ENCODE measurements at places on chromosomes 16 and 17. TPM values are rescaled to one million over a fixed set of nuclear protein-coding genes. Genes with fewer than 3 reads are reported as not detected.
A peak's percentile ranks its signal among the peaks of the same experiment; 100 is the strongest.

The PRSS22 gene
- 16.9 TPM for total RNA-seq

The HSD17B2 gene
- 63.7 TPM for total RNA-seq

The SYNRG gene
- 4.7 TPM for total RNA-seq

The ENO3 gene
- total RNA-seq: 0.51 TPM

The CXCL16 gene
- 12.7 TPM for total RNA-seq

The ALOX12B gene
- 2.0 TPM for total RNA-seq

The CLEC16A gene
- total RNA-seq: 13.8 TPM

The MT1F gene
- 1.6 TPM for total RNA-seq

The PMP22 gene
- total RNA-seq: 2.6 TPM

DNA sequence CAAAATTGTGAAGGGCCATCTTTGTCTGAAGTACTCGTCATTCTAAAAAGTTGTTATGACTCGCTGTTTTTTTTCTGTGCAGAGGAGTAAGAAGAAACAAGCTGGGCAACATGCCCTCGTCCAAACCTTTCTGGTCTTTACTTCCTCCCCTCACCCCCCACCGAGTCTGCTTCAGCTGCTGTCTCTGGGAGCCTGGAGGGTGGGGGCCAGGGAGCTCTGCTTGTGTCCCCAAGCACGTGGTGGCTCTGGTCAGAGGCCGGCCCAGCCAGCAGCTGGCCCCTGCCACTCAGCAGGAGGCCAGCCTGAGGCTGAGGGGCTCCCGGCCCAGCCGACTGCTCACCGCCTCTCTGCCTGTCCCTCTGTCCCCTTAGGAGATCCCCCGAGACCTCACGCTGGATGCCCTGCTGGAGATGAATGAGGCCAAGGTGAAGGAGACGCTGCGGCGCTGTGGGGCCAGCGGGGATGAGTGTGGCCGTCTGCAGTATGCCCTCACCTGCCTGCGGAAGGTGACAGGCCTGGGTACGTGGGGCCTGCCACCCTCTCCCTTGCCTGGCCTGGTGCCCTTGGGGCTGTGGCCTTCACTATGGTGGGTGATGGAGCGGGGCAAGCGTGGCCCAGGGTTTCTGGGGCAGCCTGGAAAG, 53.7 kb upstream of the LGALS9 start:
- DNase-seq: peak; percentile 24

DNA sequence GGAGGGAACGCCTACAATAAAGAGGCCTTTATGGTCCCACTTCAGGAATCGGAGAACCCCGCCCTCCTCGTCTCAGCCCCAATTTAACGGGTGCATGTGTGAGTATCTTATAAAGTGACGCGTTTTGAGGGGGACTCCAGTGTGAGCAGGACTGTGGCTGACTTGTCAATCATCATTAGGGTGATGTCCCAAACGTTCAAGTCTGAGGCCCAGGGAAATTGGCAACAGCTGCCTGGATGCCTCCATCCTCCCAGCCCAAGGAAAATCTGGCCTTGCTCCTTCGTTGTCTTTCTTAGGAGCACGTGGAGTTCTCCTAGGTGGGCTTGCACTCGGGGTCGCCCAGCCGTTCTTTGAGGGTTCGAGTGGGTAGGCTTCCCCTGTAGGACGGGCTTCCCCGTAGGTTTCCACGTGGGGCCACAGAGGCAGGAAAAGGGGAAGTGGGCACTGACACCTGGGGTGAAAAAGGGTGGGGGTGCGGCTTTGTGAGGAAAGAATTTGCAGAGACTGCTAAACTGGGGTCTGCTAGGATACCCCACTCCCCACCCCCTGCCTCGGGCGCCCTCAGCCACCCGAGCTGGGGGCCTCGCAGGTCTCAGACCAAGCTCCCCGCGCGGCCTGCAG, 561 bp upstream of the HERPUD1 start:
- DNase-seq: no peak

DNA sequence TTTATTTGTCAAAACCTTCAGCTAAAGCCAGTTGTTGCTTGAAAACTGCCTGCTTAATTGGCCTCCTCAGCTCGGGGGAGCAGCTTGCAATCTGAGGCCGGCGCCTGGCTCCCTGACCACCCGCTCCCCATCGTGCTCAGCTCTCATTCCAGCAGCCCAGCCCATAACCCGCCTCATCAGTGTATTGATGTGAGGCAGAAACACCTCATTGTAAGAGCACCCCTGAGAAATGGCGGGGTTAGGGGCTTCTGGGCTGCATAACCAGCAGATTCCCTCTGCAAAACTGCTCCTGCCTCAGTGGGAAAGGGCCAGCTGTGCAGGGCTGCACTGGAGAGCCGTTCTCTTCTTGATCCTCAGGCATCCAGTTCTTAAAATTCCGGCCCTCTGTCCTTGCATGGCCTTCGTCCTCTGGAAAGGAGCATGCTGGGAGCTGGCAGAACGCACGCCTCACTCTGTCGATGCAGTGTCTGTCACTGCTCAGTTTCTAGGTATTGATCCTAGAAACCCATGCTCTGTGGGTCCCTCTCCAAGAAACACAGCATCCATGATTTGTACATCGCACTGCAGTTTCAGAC, 113.8 kb upstream of the CHMP6 start:
- DNase-seq: no peak

DNA sequence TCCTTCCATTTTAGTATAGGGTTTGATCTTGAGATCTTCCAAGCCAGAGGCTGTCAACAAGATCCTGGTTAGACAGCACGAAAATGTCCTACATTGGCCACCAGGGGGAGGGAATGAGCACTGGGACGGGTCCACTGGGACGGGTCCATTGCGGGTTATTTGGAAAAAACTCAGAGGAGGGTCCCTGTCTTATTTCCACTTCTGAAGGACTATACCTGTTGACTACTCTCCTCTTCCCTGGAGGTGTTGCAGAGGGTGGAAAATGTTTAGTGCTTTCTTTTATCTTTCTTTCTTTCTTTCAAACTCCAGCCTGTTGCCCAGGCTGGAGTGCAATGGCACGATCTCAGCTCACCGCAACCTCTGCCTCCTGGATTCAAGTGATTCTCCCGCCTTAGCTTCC, 2.5 kb downstream of the TTLL6 start:
- DNase-seq: no peak

- DNase-seq: peak; percentile 94
Measured at GRCh38 chr17:50027881-50028735, 27.8 kb upstream of the ITGA3 start.

DNA sequence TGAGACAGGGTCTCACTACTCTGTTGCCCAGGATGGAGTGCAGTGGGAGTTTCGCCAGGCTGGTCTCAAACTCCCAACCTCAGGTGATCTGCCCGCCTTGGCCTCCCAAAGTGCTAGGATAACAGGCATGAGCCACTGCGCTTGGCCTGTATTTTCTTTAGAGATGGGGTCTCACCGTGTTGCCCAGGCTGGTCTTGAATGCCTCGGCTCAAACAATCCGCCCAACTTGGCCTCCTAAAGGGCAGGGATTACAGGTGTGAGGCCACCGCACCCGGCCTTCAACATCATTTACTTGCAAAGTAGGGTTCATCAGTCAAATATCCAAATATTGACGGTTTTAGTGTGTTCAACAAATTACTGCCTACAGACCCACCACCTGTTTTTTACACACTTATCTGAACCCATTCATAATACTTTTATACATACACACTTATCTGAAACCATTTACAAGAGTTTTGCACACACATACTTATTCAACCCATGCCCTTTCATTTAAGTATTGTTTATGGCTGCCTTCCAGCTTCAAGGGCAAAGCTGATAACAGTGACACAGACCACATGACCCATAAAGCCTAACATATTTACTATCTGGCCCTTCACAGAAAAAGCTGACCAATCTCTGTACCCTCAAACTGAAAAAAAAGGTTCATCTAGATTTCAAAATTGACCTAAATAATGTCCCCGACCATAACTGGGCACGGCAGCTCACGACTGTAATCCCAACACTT, 11.9 kb downstream of the TMEM170A start:
- no peak for DNase-seq

DNA sequence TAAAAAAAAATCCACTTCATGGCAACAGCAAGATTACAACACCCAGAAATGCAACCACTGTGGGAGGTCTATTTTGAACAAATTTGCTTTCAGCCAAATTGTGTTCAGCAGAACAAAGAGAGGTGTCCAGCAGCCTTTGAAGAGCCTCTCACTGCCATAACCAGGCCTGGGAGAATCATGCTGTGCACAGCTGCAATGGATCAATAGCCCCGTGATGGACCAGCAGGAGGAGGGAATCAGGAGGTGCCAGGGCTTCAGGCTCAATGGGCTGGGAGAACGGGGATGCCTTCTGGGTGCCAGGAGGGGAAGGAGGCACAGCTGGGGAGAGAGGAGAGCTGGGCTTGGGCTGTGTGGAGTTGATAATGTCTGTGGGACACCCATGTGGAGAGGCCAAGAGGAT, 366.2 kb upstream of the EEF2KMT start:
- no peak for DNase-seq

GRCh38 chr17:45048795-45049563, 2.5 kb downstream of the DCAKD start:
- no peak for DNase-seq

DNA sequence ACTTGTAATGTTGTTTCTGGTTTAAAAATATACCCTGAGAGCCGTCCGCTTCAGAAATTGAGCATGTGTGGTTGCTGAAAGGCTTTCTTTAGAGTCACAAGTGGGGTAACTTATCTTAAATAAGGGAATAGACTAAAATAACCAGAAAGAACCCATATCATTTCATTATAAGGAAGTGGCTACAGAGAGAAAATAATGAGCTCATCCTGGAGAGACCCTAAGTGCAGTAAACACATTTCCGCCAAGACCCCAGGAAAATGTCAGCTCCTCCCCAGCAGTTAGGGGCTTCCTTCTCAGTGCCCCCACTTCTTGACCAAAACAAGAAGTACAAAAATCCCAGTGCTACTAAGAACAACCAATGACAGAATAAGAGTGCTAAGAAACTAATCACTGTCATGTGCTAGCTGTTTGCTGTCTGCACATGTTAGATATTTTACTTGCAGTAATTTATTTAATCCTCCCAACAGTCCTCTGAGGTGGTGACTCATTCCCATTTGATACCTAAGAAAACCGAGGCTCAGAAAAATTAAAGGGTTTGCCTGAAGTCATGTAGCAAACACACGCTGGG, 83.5 kb downstream of the CDYL2 start:
- peak; percentile 68 for DNase-seq

- DNase-seq: peak; percentile 91
Measured at GRCh38 chr17:28807925-28808634, 34.5 kb downstream of the FAM222B start.

- no peak for DNase-seq
Measured at GRCh38 chr17:49364119-49364518, 2.1 kb upstream of the ZNF652 start.

GRCh38 chr16:50702725-50703124, 9.3 kb downstream of the NOD2 start:
- peak; percentile 61 for DNase-seq

DNA sequence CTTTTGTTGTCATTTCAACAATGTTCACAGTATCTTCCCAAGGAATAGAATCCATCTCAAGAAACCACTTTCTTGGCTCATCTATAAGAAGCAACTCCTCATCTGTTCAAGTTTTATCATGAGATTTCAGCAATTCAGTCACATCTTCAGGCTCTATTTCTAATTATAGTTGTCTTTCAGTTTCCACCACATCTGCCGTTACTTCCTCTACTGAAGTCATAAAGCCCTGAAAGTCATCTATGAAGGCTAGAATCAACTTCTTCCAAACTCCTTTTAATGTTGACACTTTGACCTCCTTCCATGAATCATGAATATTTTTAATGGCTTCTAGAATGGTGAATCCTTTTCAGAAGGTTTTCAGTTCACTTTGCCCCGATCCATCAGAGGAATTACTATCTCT, 102.1 kb downstream of the CDH13 start:
- DNase-seq: no peak

- no peak for DNase-seq
Measured at GRCh38 chr17:5869041-5869745, 201.0 kb upstream of the WSCD1 start.

GRCh38 chr16:87550495-87550961, 51.8 kb upstream of the JPH3 start:
- no peak for DNase-seq

GRCh38 chr17:54781389-54781788, 119.3 kb upstream of the TOM1L1 start:
- DNase-seq: peak; percentile 6

GRCh38 chr17:68378268-68379176, 78.8 kb downstream of the WIPI1 start:
- peak; percentile 66 for DNase-seq

- DNase-seq: no peak
Measured at GRCh38 chr16:7400117-7400890, 67.7 kb downstream of the RBFOX1 start.

- DNase-seq: peak; percentile 92
Measured at GRCh38 chr17:17710728-17711541, 29.7 kb downstream of the RAI1 start.

DNA sequence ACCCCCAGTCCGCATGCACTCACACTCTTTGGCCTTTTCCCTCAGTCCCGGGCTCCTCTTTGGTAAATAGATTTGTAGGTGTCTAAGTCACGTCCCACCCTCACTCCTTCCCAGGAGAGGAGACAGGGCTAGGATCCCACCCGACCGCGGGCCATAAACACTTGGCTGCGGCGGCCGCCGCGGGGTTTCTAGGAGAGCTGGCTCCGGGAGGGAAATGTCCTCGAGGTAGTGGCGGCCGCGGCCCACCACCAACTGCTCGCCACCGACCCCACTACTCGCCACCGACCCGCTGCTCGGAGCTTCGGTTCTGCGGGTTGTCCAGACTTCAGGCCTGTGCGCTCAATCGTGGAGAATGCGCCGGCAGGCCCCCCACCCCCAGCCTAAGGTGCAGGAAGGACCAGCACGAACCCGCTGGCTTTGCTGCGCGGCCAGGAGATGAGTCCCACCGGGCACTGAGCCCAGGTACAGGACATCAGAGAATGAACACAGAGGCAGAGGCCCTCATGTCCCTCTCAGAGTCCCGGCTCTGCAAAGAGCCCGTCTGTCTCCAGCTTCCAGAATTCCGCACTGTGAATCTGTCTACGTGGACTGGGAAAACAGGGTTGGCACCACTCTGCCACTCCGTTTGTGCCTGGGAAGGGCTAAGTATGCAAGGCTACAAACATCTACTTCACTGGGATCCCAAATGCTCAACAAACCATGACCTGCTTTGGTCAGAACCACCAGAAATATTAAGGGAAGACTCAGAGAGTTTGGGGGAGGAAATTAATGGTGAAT, 2.5 kb downstream of the PRAC2 start:
- no peak for DNase-seq

DNA sequence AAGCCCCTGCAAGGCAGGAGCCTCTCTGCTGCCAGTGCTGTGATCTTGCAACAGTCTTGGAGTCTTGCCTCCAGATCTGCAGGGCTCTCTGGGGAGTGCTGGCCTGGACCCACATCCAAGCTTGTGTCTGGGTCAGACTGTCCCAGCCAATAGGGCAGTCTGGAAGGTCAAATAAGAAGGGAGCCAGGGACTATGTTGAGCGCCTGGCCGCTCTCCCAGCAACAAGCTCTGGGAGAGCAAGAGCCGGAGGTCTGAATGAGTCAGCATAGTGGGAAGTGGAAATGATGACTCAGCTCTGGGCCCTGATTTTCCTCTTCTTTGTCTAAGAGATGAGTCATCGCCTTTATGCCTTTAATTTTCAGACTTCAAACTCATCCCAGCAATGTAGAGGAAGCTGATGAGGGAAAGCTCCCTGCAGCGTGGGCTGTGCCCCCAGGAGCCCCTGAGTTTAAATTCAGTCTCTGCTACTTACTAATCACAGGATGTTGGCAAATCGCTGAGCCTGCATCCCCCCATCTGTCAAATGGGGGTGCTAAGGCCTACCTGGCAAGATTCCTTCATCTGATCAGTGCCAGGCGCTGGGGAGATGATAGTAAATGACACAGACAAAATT, 43.6 kb upstream of the HAPSTR1 start:
- peak; percentile 97 for DNase-seq

GRCh38 chr17:45150911-45151809, 2.9 kb downstream of the HEXIM1 start:
- DNase-seq: no peak

- no peak for DNase-seq
Measured at GRCh38 chr16:88959022-88959421, 18.0 kb downstream of the CBFA2T3 start.

Measured in bronchial epithelial cell (primary cell).